ENCODE measurements at places on chromosomes 5 and 9.

DNA sequence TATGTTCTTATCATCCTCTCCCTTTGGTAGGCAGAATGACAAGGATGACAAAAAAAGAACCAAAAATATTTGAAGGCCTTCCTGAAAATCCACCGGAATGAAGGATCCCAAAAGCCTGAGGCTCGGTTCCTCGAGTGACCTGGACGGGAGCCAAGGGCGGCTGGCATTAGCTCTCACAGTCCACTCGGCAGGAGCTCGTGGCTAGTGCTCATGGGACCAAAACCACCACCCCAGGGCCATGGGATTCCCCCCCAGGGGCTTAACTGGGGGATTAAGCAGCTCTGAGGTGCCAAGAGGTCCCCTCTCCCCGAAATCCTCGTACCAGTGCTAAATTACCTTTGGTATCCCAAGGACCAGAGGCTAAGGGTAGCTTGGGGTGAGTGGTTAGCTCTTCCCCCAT, 586 bp upstream of the PDZD2 start:
- DNase-seq, result no peak

DNA sequence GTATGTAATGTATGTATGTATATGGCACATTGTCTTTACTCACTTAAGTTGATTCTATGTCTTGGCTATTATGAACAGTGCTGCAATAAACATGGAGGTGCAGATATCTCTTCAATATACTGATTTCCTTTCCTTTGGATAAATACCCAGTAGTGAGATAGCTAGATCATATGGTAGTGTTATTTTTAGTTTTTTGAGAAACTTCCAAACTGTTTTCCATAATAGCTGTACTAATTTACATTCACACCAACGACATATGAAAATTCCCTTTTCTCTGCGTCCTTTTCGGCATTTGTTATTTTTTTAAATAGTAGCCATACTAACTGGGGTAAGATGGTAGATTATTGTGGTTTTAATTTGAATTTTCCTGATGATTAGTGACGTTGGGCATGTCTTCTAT, 445.6 kb downstream of the NFIB start:
- no peak for DNase-seq

DNA sequence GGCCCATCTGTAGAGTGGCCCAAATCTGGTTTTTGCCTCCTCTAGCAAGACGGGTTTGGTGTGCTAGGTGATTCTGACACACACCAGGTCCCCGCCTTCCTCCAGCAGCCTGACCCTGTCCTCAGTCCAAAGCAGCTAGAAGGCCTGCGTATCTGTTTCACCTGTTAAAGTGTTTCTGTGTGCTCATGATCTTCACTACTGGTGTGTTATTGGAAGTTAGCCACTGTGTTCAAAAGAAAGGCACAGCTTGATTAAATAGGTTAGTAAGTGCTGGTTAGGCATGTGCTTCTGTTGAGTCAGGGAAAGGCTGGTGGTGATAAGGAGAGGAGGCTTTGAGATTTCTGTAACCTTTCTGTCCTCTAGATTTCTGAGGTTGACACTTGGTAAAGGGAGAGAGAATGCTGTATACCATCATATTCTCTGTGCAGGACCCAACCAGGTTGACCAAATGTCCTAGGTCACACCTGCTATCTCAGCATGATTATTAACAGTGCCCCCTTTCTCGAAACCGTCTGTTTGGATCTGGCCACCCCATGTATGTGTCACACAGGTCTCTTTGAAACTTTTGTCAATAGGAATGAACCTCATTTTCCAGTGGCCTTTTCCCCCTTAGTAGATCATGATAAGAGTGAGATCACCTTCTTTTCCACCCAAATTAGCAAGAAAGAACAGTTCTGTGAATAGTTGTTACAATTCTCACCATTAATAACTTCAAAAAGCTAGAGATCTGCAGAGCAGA, 58.8 kb downstream of the ARHGAP26 start:
- no peak for DNase-seq

GRCh38 chr9:117682955-117683710, 21.1 kb upstream of the TLR4 start:
- no peak for DNase-seq

GRCh38 chr9:106637486-106637885, 225.5 kb upstream of the ZNF462 start:
- DNase-seq, result no peak

DNA sequence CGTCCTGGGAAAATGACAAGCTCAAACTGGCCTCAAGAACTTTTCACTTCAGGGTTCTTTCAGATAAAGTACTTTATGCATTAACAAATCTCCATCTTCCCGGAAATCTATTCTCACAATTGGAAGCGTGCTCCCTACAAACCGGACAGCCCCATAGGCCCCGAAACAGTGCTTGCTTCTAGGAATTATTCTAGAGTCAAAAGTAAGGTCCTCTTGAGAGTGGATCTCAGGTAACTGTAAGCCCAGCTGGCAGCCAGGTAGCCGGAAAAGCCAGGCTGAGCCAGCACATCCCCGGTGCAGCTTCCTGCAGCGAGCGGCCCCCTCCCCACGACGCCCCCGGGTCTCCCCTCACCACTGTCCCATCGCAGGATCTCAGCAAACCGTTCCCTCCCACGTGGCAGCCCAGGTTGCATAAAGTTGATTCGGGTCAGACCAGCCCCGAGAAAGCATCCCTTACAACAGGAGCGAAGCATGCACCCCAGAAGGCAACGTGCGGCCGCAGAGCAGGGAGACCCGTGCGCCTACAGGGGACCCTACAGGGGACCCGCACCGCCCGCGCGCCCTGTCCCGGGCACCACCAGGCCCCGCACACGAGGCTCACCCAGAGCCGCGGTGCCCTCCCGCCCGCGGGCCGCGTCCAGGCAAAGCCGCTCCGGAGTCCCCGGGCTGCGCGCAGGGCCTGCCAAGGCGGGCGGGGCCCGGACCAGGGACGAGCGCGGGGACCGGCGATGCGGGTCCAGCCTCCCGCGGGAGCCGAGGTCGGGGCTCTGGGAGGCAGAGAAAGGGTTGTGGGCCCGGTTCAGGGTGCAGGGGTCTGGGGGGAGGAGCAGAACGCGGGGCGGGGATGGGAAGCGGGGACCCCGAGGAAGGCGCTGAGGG, 920 bp downstream of the LPCAT1 start:
- DNase-seq, result no peak

DNA sequence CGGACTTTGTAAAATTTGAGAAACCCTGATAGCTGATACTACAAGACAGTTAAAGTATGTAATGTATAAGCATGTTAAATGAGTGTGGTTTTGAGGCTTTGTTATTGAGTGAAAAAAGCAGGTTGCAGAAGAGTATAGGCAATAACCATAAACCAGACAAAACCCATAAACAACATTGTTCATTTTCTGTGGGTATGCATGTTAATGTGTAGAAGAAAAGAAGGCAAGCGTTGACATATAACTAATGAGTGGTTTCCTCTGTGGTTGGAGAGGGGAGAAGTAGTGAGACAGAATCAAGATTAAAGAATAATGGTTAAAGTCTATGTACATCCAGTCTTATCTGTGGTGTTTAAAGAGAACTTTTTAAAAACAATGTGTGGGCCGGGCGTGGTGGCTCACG, 26.2 kb downstream of the RAD23B start:
- DNase-seq, result no peak
